Motor neuron (in vitro differentiated cells): ENCODE measurements at places on chromosomes 1 and 21. TPM values are rescaled to one million over a fixed set of nuclear protein-coding genes. Genes with fewer than 3 reads are reported as not detected.

TRIM63 gene
- 1.1 TPM in 1 of 2 replicates, not detected in the other for total RNA-seq

CACHD1 gene
- 37.8 and 41.2 TPM in 2 replicates for total RNA-seq

TMPRSS15 gene
- 0.05 and 0.06 TPM in 2 replicates for total RNA-seq

GPR25 gene
- 0.26 TPM in 1 of 2 replicates, not detected in the other for total RNA-seq

SLAMF9 gene
- not detected in 2 replicates for total RNA-seq

ANKRD45 gene
- total RNA-seq, result 0.34 and 0.45 TPM in 2 replicates

WNT4 gene
- total RNA-seq, result 20.6 and 20.7 TPM in 2 replicates

WDR64 gene
- total RNA-seq, result 0.05 TPM in 1 of 2 replicates, not detected in the other

DNA sequence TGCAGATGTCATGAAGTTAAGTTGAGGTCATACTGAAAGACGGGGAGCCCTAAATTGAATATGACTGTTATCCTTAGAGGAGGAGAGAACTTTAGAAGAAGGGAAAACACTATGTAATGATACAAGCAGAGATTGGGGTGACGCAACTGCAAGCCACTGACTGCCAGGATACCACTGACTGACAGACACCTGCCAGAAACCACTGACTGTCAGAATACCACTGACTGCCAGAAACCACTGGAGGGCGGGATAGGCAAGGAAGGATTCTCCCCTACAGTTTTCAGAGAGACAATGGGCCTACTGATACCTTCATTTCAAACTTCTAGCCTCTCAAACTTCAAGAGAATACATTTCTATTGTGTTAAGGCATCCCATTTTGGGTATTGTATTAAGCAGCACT, 388.7 kb downstream of the USH2A start:
- no peak for ATAC-seq

DNA sequence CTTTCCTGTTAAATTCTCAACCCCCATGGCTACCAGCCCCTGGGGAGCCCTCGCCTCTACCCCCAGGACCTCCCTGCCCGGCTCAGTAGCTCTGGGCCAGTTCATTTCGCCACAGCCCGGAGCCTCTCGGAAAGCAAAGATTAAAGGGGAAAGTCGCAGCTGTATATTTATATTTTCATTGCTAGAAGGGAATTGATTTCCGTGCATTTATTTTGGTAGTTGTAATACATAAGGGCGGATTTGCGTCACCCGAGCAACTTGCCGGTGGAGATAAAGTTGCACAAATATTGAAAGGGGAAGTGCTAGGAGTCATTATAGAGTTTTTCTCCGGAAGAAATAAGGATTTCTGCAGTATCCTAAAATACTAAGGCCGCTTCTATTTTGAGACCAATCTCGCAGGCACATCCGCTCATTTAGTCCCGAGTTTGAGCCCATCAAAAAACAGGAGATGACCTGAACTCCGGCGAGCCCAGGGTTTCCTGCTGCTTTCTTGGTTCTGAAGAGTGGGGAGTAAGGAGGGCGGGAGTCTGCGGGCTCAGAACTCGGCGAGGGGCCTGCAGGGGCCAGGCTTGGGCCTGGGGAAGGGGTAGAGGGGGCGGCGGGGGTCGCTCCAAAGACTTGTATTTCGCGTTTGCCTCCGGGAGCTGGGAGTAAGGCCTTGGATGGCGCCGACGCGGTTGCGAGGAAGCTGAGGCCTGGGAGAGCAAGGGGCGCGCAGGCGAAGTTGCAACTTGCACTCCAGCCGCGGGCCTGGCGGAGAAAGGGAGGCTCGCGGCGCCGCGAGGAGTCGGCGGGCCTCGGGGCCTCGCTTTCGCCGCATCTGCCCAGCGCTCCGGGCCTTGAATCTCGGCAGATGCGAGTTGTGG, 2.5 kb upstream of the HLX start:
- ATAC-seq, result no peak

DNA sequence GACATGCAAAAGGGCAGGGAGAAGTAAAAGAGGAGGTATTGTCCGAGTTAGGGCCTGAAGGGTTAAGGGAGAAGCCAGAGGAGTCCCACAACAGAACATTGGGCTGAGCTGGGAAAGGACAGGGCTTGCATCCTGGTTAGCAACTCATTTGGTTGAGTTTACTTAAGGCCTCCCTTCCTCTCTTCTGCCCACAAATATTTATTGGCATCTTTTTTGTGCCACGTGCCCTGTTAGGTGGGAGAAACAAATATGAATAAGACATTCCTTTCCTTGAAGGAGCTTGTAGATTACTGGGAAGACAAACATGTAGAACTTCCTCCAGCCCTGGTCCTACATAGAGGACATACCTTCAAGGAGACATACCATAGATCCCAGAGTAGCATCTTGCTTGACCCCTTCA, 53.0 kb upstream of the PRELP start:
- no peak for ATAC-seq

DNA sequence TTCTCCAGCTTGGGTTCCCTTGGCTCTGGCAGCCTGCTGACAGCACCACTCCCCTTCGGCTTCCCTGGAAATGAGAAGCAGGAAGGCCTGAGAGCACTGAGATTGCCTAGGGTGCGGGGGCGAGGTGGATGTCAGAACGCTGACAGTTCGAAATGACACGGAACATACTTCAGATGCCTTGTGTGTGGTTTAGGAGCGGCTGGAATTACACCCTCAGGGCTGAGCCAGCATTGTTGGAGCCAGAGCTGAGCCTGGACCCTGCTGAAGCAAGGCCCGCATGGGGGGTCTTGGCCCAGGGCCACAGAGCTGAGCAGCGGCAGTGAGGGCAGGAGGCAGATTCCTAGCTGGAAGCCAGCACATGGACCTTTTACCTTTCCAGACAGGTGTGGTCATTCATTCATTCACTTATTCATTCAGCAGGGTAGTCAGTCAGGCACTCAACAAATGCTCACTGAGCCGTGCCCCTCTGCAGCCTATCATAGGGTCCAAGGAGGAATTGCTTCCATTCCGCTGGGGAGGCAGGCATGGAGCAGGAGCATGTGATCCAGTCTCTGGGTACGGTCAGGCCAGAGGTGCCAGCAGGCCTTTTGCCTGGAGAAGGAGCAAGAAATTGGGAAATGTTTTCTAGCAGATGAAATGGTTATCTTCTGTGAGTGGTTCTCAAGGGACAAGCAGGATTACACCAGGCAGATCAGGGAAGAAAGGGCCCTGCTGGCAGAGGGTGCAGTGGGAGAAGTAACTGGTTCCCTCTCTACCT, 6.6 kb upstream of the FOXE3 start:
- ATAC-seq, result no peak

- no peak for ATAC-seq
These were observed 139.7 kb upstream of the ARHGEF16 start for GRCh38 chr1:3314491-3315381.

DNA sequence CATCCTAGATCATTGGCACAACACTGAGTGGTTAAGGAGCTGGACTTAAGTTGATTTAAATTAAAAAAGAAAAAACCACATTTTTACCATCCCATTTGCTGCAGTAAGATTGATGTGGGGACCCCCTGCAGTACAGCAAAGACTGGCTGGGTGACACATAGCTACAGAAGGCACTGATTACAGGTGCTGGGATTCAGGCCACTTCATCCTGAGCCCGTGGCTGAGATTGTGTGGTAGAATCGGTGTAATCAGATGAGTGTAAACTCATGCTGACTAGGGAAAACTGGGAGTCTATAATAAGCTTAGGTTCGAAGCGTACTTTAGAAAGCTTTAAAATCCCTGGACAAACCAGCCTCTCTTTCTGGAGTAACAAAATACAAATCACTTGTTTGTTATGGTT, 70.1 kb downstream of the SLC25A24 start:
- ATAC-seq, result no peak

DNA sequence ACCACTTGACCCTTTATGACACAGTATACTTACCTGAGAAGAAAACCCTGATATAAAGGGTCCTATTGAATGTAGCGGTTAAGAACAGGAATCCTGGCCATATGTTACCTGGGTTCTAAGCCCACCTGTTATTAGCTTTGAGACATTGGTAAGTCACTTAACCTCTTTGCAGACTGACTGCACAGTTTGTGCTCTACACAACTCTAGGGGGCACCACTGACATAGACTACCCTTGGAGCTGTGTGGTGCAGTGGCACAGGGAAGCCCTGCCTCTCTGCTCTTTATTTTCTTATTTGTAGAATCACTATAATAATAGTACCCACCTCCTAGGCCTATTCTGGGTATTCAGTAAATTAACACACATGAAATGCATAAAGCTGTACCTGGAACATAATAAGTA, 165.6 kb downstream of the C1orf94 start:
- ATAC-seq, result no peak

DNA sequence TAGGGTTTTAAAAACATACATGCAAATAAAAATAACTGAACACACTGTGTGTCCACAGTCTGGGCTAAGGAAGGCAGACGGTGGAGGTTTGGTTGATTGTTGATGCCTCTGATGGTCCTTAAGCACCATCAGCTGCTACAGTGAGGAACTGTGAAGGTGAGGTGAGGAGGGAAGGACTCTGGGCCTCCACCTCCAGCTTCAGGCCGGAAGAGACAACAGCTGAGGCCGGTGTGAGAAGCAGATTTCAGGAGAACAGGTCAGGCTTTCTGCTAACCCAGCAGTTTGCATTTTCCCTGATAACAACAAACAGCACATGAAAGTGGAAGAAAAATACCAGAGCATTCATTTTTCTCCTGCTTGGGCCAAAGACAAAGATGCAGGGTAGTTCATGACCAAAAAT, 189.9 kb upstream of the AJAP1 start:
- no peak for ATAC-seq

- no peak for ATAC-seq
These were observed 77.5 kb upstream of the DNAJC6 start for GRCh38 chr1:65231718-65232330.

- peak; percentile 61 for ATAC-seq
These were observed 13.5 kb downstream of the CITED4 start for GRCh38 chr1:40848530-40849189.

GRCh38 chr1:62462370-62462769, 25.5 kb downstream of the USP1 start:
- ATAC-seq, result no peak

DNA sequence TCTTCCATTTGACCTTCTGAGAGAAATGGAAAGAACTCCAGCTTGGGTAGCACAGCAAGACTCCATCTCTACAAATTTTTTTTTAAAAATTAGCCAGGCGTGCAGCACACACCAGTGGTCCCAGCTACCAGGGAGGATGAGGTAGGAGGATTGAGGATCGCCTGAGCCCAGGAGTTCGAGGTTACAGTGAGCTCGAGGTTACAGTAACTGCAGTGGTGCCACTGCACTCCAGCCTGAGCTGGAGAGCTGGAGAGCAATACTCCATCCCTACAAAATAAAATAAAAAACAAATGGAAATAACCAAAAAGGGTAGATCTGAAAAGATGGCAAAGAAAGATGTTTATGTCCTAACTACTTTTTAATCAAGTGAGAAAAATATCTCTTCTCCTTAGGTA, 14.5 kb downstream of the POGZ start:
- no peak for ATAC-seq

DNA sequence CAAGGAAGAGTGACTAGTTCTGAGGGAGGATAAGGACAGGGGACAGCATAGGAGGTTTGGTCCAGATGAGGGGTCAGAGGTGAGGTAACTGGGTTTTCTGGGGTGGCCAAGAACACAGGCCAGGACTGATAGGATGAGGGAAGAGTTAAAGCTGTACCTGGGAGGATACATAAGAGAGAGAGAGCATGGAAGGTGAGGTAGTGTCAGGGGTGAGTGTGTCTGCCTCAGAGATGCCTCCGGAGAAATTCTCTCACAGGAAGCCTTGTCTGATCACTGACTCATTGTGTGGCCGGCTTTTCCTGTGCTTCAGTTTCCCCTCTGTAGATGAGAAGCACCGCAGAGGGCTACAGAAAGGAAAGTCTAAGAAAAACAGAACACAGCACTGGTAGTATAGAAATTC, 40.2 kb downstream of the FASLG start:
- no peak for ATAC-seq

- ATAC-seq, result no peak
These were observed 13.1 kb downstream of the EVA1C start for GRCh38 chr21:32425628-32426027.

DNA sequence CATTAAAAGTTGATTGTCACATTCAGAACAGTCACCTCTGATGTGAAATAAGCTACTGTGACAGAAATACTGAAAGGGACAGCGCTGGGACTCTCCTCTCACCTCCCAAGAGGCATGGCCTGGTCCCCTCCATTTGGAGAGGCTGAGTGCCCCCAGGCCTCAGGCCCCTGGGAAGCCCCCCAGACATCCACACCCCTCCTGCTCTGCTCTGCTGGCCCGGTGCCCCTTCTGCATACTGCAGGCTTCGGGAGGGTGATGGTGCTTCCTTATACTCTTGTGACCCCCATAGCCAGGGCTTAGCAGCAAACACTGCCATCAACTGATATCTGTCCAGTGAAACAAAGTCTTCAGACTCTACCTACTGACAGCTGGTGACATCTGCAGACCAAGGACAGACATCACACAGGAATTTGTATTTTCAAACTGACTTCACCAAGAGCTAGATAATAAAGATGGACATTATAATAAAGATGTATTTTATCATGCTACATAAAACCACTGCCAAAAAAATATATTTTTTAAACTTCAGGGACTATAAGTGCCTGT, 36.9 kb downstream of the C2CD2 start:
- no peak for ATAC-seq

DNA sequence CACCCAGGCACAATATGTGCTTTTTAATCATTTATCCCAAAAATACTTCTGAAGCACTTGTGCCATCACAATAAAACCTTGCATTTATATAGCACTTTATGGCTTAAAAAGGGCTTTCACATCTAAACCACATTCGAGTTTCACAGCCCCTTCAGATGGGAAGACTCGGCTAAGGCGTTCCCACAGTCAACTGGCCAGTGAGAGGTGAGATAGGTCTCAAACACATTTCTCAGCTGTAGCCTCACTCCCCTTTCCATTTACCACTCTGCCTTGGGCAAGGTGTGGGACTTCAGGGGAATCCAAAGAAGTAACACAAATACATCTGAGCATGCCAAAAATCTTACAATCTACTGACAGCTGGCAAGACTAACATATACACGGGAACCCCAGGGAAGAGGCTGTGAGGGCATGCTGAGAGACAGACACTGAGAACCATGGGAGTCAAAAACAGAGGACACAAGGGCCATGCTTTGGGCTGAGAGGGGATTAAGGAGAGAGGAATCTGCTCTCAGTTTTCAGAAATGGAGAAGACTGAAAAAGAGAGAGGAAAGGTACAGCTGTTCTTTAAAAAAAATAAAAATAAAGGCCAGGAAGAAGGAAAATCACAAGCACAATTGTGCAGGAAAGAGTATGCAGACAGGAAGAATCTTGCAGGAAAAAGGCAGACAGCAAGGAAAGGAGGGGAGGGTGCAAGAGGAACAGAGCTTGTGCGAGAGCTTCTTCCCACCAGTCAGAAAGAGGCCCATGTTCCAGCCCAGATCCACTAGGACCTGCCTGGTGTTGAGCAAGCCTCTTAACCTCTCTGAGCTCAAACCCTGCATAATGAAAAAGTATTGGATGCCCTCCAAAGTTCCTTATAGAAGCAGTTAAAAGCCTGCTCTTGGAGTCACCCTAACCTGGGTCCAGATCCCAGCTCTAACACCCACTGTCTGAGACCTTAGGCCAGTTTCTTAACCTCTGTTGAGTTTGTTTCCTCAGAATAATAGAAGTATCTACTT, 73.5 kb downstream of the JAK1 start:
- peak; percentile 24 for ATAC-seq
